AG20443 (cell line): ENCODE measurements at places on chromosomes 6 and 20.

DNA sequence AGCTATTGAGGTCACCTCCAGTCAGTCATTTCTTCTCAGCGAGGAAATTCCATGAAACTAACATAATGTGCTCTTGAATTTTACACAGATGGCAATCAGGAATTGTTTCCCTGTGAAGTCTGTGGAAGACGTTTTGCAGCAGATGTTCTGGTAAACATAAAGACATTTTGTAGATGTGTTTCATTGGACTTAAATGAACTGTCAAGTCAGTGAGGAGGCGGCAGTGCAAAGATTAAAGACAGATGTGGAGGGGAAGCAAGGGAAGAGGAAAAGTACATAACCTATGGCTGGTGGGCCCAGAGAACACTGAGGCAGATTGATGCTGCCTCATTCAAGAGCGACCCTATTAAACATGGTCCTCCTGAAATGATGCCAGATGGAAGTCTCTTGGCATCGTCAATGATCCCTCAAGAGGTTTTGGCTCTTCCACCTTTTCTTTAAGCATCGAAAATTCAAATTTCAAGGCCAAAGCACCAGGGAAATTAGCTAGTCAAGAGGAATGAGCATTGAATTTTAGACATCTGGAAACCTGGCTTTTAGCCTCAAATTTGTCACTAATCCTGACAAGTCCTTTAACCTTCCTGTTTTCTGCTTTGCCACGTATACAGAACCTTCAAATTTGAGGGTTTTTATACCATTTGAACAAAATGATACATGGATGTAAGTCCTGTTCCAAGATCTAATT lies 20.1 kb downstream of the ZC2HC1B start:
- no peak for DNase-seq

DNA sequence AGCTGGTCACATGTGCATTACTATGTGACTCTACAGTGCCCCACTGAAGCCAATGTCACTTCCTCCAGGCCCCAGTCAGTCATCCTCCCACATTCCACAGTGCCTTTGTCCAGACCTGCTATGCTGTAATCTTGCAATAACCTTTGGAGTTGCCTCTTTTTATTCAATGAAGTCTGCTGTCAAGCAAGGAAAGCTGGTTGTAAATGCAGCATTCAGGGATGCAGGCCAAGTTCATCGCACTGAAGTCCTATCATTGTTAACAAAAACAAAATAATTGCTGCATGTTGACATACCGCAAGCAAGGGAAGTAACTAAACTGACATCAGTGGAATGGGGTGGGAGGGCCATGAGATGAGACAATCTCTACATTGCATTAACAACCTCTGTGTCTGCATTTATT lies 131.2 kb upstream of the CDYL start:
- DNase-seq: no peak

DNA sequence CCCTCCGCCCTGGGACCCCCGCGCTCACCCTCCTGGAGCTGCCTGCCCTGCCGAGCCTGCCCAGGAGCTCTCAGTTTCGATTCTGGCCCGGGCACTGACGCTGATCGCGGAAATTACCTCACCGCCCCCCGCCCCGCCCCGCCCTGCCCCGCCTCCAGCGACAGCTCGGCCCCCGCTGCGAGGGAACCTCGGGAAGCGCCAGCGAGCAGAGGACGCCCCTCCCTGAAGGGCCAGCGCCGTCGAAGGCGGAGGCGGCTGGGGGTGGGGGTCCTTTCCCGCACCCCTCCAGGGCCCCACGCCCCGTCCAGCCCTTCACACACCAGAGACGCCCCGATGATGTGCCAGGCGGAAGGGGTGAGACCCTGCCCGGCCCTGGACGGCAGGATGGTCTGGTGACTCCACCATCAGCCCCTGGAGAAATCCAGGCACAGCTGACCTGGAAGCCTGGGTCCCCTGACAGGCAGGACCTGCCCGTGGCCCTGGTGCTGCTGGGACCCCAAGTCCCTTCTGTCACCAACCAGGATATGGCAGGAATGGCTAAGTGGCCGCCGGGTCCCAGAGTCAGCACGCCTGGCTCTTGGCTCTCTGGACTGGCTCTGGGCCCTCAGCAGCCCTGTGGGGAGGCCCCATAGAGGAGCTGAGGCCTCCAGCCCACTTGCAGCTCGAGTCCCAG lies at the start of gene HELZ2:
Gene HELZ2 (minus strand): TSS at position 84 of the 673 bp plus-strand sequence. CDS start 1,854 bp downstream, outside the sequence.
- peak; percentile 94 for DNase-seq

- DNase-seq: peak; percentile 89
Measured at GRCh38 chr20:8454137-8454712, 322.2 kb downstream of the PLCB1 start.

GRCh38 chr6:134437376-134437775 lies 119.5 kb upstream of the SGK1 start:
- no peak for DNase-seq

GRCh38 chr20:32559753-32560380 lies 25.3 kb downstream of the NOL4L start:
- no peak for DNase-seq

GRCh38 chr6:138007014-138007472 lies 100.2 kb downstream of the PERP start:
- DNase-seq: peak; percentile 67

DNA sequence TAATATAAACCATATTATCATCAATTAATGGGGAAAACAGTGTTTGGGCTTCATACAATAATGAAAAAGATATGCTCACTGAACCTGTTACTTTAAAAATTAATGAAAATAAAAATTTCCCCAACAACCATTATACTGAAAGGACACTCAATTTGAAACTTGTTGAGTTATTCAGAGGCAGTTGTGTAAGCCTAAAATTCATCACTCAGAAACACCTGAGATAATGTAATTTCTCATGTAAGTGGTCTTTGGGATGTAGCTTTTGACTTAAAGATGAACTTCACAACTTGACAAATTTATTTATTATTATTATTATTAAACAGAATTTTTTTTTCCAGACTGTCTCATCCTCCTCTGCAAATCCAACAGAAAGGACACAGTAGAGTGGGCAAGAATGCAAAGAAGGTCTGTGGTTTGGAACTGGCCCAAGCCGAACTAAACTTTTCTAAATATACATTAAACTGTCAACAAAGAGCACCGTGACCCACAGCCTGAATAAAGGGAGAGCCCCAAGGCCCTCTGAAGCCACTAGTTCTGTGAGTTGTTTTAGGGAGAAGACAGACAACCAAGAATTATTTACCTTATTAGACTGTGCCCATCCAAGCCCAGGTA lies 32.2 kb upstream of the HEY2 start:
- no peak for DNase-seq

GRCh38 chr6:142356201-142356883 lies 54.5 kb downstream of the ADGRG6 start:
- DNase-seq: peak; percentile 51

DNA sequence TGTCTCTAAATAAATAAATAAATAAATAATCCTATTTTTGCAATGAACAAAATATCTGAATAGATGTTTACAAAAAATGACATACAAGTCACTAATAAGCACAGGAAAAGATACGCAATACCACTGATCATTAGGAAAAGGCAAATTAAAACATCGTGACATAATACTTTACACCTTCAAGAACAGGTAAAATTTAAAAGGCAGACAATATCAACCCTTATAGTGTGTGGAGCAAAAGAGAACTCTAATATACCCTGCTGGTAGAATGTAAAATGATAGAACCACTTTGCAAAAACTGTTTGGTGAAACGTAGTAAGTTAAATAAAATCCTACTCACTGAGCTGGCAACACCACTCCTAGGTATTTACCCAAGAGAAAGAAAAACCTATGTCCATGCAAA lies 67.4 kb downstream of the ZMYND8 start:
- no peak for DNase-seq

DNA sequence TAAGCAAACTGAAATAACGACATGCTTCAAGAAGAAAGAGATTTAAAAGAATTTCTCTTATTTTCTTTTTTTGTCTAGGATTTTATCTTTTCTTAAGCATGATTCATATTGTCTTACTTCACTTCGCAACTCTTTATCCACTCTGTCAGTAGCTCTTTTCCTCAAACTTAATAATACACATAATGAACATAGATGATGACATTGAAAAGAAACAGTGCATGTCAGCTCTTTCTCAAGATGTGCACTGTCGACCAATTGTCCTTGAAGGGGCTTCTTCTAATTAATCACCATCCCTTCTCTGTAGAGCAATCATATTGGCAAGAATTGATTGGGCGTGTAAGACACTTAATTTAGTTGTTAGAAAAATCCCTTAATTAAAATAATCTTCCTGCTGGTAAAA lies 356.5 kb downstream of the EYS start:
- DNase-seq: no peak

- DNase-seq: no peak
Measured at GRCh38 chr6:122423734-122424133, 24.3 kb downstream of the HSF2 start.

GRCh38 chr6:90940812-90941481 lies 354.1 kb upstream of the MAP3K7 start:
- DNase-seq: peak; percentile 40

- no peak for DNase-seq
Measured at GRCh38 chr6:156713548-156713947, 63.6 kb upstream of the ARID1B start.

DNA sequence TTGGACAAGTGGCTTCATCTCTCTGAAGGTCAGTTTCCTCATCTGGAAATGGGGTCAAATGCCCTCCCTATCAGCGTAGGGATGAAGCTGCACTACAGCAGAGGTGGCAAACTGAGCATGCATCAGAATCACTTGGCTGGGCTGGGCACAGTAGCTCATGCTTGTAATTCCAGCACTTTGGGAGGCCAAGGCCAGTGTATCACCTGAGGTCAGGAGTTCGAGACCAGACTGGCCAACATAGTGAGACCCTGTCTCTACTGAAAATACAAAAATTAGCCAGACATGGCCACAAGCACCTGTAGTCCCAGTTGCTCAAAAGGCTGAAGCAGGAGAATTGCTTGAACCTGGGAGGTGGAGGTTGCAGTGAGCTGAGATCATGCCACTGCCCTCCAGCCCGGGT lies 6.7 kb upstream of the MMP9 start:
- DNase-seq: no peak

DNA sequence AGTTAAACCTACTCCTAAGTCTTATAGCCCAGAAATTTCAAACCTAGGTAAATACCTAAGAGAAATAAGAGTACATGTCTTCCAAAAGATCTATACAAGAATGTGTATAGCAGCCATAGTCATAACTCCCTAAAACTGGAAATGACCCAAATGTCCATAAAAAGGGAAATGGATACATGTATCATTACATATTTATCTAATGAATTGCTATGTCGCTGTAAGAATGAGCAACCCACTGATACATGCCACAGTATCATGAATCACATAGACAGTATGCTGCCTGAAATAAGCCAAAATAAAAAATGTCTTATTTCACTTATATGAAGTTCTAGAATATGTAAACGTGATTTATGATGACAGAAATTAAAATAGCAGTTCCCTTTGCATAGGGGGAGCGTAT lies 679.5 kb downstream of the MAFB start:
- DNase-seq: no peak

GRCh38 chr6:134589512-134589911 lies 271.6 kb upstream of the SGK1 start:
- DNase-seq: peak; percentile 91

GRCh38 chr6:17703256-17703694 lies 3.5 kb downstream of the NUP153 start:
- peak; percentile 45 for DNase-seq
